Psoas muscle (tissue), 8 donors: ENCODE measurements at places on chromosomes 12 and 14. TPM values are rescaled to one million over a fixed set of nuclear protein-coding genes. Genes with fewer than 3 reads are reported as not detected.

DNA sequence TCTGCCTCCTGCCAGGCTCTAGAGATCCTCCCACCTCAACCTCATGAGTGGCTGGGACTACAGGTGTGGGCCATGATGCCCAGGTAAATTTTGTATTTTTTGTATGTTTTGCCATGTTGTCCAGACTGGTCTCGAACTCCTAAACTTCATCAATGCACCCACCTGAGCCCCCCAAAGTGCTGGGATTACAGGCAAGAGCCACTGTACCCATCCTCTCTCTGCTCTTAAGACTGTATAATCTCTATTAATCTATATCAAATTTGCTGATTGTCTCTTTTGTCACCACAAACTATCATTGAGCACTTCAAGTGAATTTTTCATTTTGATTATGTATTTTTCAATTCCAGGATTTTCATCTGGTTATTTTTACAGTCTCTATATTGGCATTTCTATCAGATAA, 440.3 kb downstream of the NOVA1 start:
- DNase-seq: no peak

The RNASE3 gene
- 0.05 TPM for polyA plus RNA-seq

- peak; percentile 52 for DNase-seq
Measured at GRCh38 chr12:13443498-13443897, 247.0 kb downstream of the EMP1 start.

The NPFF gene
- not detected for polyA plus RNA-seq

DNA sequence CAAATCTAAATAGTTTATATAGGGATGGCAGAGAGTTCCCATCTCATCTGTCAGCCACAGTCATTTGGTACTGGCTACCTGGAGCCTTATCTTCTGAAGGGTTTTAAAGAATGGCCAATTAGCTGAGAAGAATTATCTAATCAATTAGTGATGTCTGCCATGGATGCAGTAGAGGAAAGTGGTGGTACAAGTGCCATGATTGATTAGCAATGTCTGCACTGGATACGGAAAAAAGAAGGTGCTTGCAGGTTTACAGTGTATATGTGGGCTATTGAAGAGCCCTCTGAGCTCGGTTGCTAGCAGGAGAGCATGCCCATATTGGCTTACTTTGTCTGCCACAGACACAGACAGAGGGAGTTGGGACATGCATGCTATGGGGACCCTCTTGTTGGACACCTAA, 7.9 kb upstream of the OAS2 start:
- no peak for DNase-seq

- peak; percentile 64 for DNase-seq
Measured at GRCh38 chr12:51820526-51821439, 27.7 kb downstream of the FIGNL2 start.
